Keratinocyte (primary cell): ENCODE measurements at places on chromosomes 6 and 20.

- H3K27ac ChIP-seq = peak within 1 kb of the TSS; percentile 75
- peak within 1 kb of the TSS; percentile 47 for H3K4me3 ChIP-seq
- no peaks in the 10 kb centered on the region for H3K36me3 ChIP-seq
- no peaks in the 10 kb centered on the region for H3K27me3 ChIP-seq
- DNase-seq = no peak
Measured at GRCh38 chr6:144008120-144008811, at the start of gene PLAGL1. Gene PLAGL1 (minus strand): TSS chr6:144008259. CDS start chr6:143948136, 60,123 bp downstream.

GRCh38 chr6:139600343-139600742 is 225.9 kb upstream of the CITED2 start:
- no peaks in the 10 kb centered on the region for H3K36me3 ChIP-seq
- H3K4me1 ChIP-seq = peaks cover 14% of the 10 kb centered on the region
- DNase-seq = no peak
- no peaks in the 10 kb centered on the region for H3K27me3 ChIP-seq

GRCh38 chr20:50666709-50667298 is 24.5 kb downstream of the RIPOR3 start:
- H3K27ac ChIP-seq = no peak overlapping the region
- no peak overlapping the region for H3K4me3 ChIP-seq
- DNase-seq = no peak
- H3K4me1 ChIP-seq = peaks cover 6% of the 10 kb centered on the region

DNA sequence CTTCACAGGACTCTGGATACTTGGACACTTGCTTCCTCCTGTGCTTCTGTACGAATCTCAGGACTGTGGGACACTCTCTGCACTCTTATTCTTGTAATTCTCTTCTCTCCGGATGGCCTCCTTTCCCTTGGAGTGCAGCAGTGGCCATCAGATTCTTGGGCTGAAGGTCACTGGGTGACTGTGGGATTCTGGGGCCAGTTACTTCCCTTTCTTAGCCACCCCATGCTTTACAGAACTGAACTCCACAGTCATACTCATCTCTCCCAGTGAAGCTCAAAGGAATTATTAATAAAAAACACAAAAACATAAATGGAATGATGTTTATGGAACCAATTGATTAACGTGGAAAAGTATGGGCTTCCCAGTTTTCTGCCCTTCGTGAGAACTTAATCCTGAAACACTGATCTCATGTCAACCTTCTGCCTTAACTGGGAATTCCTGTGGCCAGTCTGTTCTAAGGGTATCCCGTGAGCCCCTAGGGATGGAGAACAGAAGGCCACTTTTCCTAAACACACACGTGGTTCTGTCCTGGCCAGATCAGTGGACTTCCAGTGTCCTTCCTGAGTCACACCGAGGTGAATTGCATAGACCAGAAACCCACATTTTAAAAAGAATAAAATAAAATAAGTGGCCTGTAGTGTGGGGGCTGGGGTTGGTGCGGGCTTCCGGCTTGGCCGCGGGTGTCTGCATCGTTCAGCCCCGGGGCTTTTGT is 23.6 kb upstream of the HLA-E start:
- H3K4me1 ChIP-seq = peaks cover 3% of the 10 kb centered on the region
- H3K27ac ChIP-seq = no peak overlapping the region
- H3K27me3 ChIP-seq = peaks cover 88% of the 10 kb centered on the region
- H3K4me3 ChIP-seq = peak overlapping the region; percentile 65

DNA sequence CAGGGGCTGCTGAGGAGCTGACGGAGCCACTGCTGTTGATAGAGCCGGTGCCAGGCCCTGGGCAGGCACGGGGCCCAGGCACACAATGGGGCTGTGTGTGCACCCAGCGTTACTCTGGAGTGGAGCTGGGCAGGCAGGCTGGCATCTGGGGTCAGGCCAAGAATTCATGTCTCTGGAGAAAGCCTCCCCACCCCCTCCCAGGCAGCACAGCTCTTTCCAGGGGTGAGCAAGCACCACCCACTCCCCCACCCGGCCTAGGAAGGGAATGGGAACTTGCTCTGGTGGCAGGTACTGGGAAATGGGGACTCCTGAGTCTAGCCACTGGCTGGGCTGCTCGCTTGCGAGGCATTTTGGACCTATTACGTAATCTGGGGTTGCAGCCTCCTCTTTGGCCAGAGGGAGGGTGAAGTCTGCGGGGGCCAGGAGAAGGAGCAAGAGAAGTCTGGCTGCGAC is 22.7 kb downstream of the TFEB start:
- H3K27me3 ChIP-seq = no peaks in the 10 kb centered on the region
- H3K4me1 ChIP-seq = peaks cover 32% of the 10 kb centered on the region
- H3K4me3 ChIP-seq = no peak overlapping the region
- DNase-seq = no peak
- H3K36me3 ChIP-seq = peaks cover 1% of the 10 kb centered on the region
- H3K27ac ChIP-seq = no peak overlapping the region

GRCh38 chr6:168884050-168884645 is 369.5 kb downstream of the THBS2 start:
- H3K4me3 ChIP-seq = no peak overlapping the region
- no peak overlapping the region for H3K27ac ChIP-seq
- no peak for DNase-seq
- H3K4me1 ChIP-seq = no peaks in the 10 kb centered on the region

- DNase-seq = peak; percentile 17
- H3K27me3 ChIP-seq = no peaks in the 10 kb centered on the region
- H3K27ac ChIP-seq = no peak overlapping the region
- no peak overlapping the region for H3K4me3 ChIP-seq
- H3K4me1 ChIP-seq = peaks cover 16% of the 10 kb centered on the region
Measured at GRCh38 chr6:6918216-6918983, 189.4 kb upstream of the RREB1 start.

DNA sequence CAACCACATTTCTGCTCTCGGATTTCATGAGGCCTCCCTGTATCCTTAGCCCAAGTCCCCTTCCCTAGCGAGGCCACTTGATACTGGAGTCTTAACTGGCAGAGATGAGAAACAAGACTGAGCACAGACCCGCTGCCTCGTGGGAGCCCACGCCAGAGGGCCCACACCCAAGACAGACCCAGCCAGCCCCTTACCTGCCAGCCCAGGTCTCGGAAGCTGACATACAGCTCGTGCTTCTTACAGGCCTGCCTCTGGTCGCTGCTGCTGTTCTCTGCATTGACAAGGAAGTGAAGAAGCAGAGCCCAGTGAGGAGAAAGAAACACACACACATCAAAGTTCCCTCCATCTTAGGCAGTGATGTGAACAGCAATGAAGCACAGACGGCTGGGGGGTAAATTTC is 91.7 kb downstream of the BMP7 start:
- no peaks in the 10 kb centered on the region for H3K36me3 ChIP-seq
- peaks cover 4% of the 10 kb centered on the region for H3K27me3 ChIP-seq
- H3K4me1 ChIP-seq = peaks cover 9% of the 10 kb centered on the region
- no peak overlapping the region for H3K4me3 ChIP-seq
- DNase-seq = no peak

GRCh38 chr6:113351173-113351834 is 505.8 kb upstream of the MARCKS start:
- H3K4me1 ChIP-seq = peaks cover 38% of the 10 kb centered on the region
- no peaks in the 10 kb centered on the region for H3K27me3 ChIP-seq
- no peak for DNase-seq
- no peak overlapping the region for H3K4me3 ChIP-seq
- H3K27ac ChIP-seq = peak overlapping the region; percentile 53

GRCh38 chr6:13733178-13733887 is 21.7 kb upstream of the RANBP9 start:
- DNase-seq = no peak
- H3K4me3 ChIP-seq = no peak overlapping the region
- peaks cover 29% of the 10 kb centered on the region for H3K4me1 ChIP-seq
- no peaks in the 10 kb centered on the region for H3K36me3 ChIP-seq
- peak overlapping the region; percentile 25 for H3K27ac ChIP-seq

- DNase-seq = no peak
- H3K4me1 ChIP-seq = peaks cover 17% of the 10 kb centered on the region
- no peaks in the 10 kb centered on the region for H3K36me3 ChIP-seq
- no peaks in the 10 kb centered on the region for H3K27me3 ChIP-seq
Measured at GRCh38 chr6:137291441-137291840, 72.3 kb upstream of the IFNGR1 start.

- H3K4me3 ChIP-seq = peak overlapping the region; percentile 51
- peak overlapping the region; percentile 84 for H3K27ac ChIP-seq
- H3K36me3 ChIP-seq = no peaks in the 10 kb centered on the region
- H3K27me3 ChIP-seq = no peaks in the 10 kb centered on the region
- no peak for DNase-seq
Measured at GRCh38 chr6:42407379-42407778, 44.3 kb downstream of the TRERF1 start.

DNA sequence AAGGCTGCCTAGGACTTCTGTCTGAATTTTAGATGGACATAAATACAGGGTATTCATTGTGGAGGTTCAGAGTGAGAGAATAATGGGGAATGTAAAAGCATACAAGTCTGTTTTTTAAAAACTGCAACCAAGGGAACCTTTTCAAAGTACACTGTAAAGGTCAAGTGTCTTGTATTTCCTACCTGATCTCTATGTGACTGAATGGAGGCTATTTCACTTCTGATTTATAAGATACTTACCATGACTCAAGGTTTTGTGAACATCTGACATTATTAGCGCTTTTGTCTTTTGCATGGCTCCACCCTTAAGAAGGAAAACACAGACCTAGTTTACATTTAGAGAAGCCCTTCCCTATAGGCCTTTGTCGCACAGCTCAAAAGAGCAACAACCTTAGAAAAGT is 126.5 kb downstream of the ZFAND3 start:
- no peak for DNase-seq
- peaks cover 3% of the 10 kb centered on the region for H3K4me1 ChIP-seq
- no peak overlapping the region for H3K27ac ChIP-seq

DNA sequence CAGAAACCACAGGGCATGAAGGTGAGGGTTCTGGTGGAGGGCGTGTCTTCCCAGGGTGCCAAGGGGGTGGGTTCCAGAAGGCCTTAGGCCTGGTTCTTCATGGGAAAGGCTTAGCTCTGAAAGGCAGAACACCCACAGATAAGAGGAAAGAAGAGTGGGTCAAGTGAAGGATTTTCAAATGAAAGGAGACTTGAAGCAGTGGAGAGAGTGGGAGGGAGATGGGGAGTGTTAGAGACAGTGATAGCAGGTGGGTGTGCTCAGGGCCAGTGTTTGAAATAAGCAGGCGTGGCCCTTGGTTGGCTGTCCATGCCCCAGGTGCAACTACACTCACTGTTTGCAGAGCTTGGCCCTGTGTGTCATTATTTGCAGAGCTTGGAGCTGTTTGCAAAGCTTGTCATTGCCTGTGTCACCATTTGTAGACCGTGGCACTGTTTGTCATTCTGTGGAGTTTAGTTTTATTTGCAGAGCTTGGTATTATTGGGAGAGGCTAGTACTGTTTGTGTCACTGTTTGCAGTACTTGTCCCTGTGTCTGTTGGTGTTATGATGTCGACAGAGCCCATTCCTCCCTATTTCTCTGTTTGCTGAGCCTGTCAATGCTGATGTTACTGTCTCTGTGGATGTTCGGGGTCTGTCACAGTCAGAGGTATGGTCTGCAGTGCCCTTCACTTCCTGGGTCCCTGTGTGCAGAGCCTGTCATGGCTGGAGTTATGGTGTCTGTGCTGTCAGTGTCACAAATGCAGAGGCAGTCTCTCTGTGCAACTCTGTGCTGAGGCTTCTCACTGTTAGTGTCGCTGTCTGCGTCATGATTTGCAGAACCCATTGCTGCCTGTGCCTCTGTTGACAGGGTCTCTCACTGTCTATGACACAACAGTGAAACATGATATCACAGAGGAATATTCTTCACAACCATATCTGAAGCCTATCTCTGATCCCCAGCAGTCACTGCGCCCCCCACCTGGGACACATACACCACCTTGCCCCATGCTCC is 127.7 kb upstream of the LRFN2 start:
- no peak overlapping the region for H3K4me3 ChIP-seq
- DNase-seq = no peak
- no peaks in the 10 kb centered on the region for H3K4me1 ChIP-seq
- no peaks in the 10 kb centered on the region for H3K36me3 ChIP-seq
- H3K27ac ChIP-seq = no peak overlapping the region

DNA sequence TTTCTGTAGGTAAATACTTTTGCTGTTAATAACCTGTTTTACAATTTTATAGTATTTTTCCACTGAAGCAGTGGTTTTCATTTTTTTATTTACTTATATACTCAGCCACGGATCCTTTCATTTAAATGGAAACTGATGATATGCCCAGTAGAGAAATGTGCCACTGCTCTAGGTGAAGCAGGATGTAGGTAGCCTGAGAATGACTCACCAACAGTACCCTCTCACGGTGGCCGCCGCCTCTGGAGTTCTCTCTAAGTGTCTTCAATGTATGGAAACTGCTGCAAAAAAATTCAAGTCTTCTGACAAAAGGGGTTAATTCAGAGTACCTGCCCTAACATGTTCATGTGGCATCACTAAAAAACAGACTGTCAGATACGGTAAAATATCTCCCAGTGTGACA is 6.4 kb downstream of the EYA4 start:
- DNase-seq = no peak
- H3K27me3 ChIP-seq = peaks cover 22% of the 10 kb centered on the region
- H3K36me3 ChIP-seq = no peaks in the 10 kb centered on the region
- peaks cover under 1% of the 10 kb centered on the region for H3K4me1 ChIP-seq
- H3K27ac ChIP-seq = no peak overlapping the region

DNA sequence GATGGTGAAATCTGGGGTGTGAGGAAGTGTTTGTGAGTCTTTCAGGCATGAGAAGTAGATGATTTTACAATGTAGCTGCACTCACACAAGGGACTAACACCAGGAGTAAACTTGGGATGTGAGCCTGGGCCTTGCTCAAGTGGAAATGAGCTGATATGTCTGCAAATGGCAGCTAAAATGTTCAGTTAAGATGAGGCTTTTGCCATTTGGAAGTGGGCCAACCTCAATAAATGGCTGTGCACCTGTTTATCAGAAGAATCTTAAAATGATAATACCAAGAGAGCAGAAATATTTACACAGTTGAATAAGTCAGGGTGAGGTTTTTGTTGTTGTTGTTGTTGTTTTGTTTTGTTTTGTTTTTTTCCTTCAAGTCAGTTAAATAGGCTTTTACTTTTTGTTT is 25.7 kb upstream of the KLHL31 start:
- no peaks in the 10 kb centered on the region for H3K36me3 ChIP-seq
- no peak overlapping the region for H3K27ac ChIP-seq
- H3K4me1 ChIP-seq = peaks cover 4% of the 10 kb centered on the region
- DNase-seq = no peak
- H3K4me3 ChIP-seq = no peak overlapping the region

GRCh38 chr6:32945108-32945760 is 4.4 kb upstream of the HLA-DMB start:
- H3K27me3 ChIP-seq = peaks cover 9% of the 10 kb centered on the region
- no peak for DNase-seq
- H3K27ac ChIP-seq = no peak overlapping the region
- no peak overlapping the region for H3K4me3 ChIP-seq
- H3K36me3 ChIP-seq = no peaks in the 10 kb centered on the region
- H3K4me1 ChIP-seq = no peaks in the 10 kb centered on the region

DNA sequence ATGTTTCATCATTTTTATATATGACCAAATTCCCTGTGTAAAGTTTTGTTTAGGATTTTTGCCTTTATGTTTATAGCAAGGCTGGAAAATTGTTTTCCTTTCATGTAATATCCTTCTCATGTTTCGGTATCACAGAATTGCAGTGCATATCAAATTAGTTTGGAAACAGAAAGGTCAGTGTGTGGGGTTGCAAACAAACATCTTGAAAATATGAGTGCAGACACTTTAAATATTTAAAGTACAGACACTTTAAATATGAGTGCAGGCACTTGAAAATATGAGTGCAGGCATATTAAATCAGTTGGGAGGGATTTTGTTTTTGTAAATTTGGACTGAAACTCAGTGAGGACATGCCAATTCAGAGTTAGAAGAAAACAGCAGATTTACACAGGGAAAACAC is 6.5 kb downstream of the SLPI start:
- DNase-seq = no peak
- H3K4me1 ChIP-seq = no peaks in the 10 kb centered on the region
- peaks cover 6% of the 10 kb centered on the region for H3K27me3 ChIP-seq
- H3K27ac ChIP-seq = no peak overlapping the region
